ENCODE measurements at places on chromosomes 2 and 18. TPM values are rescaled to one million over a fixed set of nuclear protein-coding genes. Genes with fewer than 3 reads are reported as not detected.

Gene RUFY4
- total RNA-seq: not detected

Gene HJURP
- total RNA-seq: 59.1 TPM

Gene NTSR2
- total RNA-seq: not detected

Gene FEV
- not detected for total RNA-seq

Gene MROH2A
- not detected for total RNA-seq

Gene ELOA2
- not detected for total RNA-seq

Gene PRSS56
- total RNA-seq: not detected

Gene LMAN2L
- total RNA-seq: 32.0 TPM

Gene IL36RN
- total RNA-seq: not detected
